ENCODE measurements at places on chromosomes 2 and 18.

DNA sequence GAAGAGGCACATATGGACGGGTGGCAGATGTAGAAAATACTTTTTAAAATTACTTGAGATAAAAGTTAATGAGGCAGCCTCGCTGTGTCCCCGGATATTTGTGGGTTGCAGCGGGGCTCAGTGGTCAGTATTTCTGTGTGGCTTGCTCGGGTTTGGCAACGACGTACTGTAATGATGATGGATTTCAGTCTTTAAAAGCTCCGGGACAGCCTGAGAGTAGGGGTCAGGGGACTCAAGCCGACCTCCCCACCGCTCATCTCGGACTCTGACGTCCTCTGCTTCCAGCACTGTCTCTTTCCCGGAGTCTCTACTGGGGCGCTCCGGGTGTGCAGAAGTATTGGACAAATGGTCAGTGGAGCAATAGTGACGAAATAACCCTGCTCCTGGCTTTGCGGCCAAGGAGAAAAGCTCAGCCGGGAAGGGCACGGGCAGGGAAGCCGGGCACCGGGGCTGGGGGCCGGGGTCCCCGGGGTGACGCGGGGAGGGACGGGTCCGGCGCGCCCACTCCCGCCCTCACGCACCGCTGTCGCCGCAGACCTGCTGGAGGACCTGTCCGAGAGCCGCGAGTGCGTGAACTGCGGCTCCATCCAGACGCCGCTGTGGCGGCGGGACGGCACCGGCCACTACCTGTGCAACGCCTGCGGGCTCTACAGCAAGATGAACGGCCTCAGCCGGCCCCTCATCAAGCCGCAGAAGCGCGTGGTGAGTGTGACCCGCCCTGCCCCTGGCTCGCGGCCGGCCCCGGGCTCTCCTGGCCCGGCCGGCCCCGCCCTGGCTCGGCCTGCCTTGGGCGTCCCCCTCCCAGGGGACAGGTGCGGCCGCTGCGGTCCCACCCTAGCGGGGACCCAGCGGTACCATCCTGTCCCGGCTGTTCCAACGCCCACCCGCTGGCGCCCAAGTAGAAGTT lies 7.3 kb downstream of the GATA6 start:
- DNase-seq: no peak

GRCh38 chr2:11618708-11619062 lies 51.3 kb downstream of the NTSR2 start:
- DNase-seq: no peak

- DNase-seq: no peak
Observed at GRCh38 chr2:225488743-225489142, 89.2 kb downstream of the NYAP2 start.

- no peak for DNase-seq
Observed at GRCh38 chr2:105617631-105618350, 126.9 kb upstream of the NCK2 start.

DNA sequence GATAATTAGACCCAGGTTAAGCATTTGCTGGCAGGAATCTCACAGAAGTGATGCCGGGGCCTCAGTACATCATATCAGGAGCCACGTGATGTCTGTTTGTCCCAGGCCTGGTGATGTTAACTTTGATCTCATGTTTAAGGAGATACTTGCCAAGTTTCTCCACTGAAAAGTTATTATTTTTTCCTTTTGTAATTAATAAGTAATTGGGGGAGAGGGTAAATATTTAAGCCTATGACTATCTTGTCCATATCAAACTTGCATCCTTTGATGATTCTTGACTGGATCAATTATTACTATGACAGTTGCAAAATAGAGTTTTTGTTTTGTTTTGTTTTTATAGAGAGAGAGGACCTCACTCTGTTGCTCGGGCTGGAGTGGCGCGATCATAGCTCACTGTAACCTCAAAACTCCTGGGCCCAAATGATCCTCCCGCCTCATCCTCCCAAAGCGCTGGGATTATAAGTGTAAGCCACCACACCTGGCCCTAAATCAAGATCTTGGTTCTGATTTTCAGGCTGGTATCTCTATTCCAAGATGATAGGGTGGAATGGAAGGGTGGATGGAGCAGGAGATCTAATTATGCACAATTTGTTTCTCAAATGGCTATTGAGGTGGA lies 46.4 kb downstream of the SLC4A1AP start:
- DNase-seq: no peak

Data from activated CD8-positive, alpha-beta memory T cell treated with anti-CD3 and anti-CD28 coated beads for 48 hours (primary cell).